ENCODE measurements at places on chromosomes 2 and 18.

DNA sequence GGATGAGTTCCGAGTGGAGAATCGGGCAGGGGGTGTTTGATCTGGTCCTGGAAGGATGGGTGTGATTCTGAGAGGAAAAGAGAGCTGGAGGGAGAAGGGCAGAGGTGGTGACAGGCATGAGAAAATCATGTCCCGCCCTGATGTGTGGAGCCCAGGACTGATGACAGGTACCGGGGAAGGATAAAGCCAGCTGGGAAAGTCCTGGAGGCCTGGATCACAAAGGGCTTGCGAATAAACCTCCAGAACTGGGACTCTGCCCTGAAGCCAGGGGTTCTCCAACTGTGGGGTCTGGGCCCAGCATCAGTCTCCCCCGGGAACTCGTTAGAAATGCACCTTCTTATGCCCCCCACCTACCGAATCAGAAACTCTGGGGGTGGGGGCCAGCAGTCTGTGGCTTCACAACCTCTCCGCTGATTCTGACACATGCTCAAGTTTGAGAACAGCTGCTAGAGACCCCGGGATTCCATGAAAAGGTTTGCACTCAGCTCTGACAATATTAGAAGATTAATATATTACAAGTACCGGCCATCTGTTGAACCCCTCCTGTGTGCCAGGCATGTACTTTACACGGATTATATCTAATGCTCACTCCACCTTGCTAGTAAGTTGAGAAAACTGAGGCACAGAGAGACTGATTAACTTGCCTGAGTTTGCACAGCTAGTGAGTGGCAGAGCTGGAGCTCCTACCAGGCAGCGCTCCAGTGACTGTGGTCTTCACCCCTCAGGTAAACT is 8.0 kb downstream of the TNFRSF11A start:
- DNase-seq, result no peak

DNA sequence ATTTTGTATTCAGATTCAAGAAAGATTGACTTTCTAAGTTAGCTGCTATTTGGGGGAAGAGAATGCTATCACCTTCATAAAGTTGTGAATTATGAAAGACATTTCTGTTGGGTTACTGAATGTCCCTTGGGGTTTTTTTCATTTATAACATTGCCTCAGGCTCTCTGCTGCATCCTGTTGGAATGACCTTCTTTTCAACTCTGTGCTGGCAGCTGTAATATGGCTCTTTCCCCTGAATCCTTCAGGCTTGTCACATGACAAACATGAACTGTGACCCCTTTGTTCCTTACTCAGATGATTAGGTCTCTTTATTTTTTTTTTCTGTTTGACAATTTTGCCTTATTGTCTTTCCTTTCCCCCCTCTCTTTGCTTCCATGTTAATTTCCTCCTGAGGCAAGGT is 159.8 kb downstream of the TAF4B start:
- no peak for DNase-seq

- no peak for DNase-seq
These were observed 57.9 kb upstream of the FRZB start for GRCh38 chr2:182924306-182924705.

DNA sequence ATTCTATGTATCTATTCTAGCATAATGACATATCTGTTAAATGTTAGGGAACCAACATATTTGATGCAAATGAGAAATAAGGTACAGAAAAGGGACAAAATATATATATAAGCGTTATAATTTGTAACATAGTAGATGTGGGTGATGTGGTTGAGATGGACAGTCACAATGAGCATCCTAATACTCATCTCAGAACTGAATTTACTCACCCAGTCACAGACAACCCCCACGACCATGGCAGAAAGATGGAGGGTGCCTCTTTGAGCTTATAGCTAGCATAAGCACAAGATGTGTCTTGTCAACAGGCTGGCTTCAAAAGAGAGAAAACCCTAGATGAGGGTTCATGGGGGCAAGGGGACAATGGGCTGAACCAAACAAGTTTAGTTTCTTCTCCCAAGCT is 9.1 kb upstream of the DSG3 start:
- DNase-seq, result no peak

- DNase-seq, result no peak
These were observed 11.5 kb downstream of the GCC2 start for GRCh38 chr2:108460345-108461037.

GRCh38 chr18:76351961-76352581 is 143.0 kb downstream of the ZNF516 start:
- peak; percentile 92 for DNase-seq

DNA sequence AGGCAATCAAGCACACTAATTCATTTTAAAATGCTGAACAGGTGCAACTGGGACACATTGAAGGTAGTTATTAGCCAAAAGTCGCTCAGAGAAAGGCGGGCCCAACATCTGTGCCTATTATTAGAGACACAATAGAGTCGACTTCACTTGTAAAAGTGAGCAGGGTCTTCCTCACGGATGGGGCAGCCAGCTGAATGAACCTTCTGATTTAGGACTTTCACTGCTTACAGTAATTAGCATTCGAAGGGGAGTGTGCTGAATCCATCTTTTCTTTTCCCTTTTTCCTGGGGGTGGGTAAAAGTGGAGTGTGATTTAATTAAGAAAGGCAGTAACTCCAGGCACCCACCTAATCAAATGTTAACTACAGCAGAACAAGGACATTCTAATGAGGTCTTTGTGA is 677.7 kb downstream of the DCDC2C start:
- DNase-seq, result no peak

GRCh38 chr18:14025306-14025940 is 106.8 kb downstream of the ZNF519 start:
- no peak for DNase-seq

DNA sequence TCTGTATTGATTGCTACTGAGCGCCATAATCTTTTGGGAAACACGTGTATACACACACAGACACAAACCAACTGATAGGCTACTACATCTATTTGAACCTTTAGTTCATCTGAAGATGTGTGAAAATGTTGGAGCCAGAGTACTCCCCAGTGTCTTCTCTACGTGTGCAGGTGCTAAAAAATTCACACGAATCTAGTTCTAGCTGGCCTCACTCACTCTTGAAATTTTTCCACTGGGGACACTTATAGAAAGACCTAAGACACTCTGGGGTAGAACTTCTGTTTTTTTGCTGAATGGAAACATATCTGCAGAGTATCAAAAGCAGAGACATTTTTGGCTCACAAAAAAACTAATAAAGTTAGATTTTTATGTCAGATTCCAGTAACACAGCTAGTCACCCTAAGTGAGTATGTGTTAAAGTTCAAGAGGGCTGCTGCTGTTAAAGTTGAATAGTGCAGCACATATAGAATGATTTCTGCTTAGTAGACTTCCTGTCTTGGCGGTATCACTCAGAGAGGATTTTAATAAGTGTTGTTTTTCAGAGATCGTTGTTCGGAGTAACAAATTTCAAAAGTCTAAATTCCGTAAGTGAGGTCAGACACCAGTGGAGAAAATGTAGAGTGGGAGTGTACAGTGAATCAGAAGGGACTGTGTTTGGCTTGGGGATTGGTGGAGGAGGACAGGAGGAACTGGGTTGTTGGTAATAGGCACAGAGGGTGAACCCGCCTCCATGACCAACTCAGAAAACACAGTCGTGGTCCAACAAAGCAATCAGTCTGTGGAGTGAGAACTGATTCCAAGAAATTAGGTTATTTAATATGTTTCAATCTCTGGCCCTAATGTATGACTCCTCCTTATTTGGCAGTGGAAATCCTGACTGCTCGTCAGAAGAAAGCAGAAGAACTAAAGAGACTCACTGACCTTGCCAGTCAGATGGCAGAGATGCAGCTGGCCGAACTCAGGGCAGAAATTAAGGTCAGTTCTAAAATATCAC is 43.1 kb downstream of the KCTD18 start:
- no peak for DNase-seq

DNA sequence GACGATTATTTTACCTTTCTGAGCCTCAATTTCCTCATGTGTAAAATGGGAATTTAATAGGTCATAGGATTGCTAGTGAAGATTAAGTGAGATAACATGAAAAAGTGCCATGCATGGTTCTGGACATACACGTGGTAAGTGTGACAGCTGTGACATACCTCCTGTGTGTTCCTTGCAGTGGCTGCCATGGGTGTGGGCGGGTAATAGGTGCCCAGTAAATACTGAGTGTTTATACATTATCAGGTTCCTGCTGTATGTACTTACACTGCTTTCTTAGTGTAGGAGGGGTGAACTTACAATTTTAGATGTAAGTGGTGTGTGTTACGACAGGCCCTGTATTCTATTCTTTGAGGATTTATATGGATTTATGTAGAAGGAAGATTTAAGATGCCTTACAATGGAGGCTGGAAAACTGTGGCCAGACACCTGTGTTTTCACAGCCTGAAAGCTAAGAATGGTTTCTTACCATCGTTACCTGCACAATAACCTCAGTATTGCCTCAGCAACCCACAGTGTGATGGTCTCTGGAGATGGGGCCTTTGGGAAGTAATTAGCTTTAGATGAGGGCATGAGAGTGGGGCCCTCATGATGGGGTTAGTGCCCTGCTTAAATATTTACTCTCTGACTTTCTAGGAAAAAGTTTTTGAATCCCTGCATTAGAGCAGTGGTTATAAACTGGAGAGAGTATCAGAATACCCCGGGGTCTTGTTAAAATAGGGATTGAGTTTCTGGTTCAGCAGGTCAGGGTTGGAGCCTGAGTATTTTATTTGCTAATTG is 78.1 kb downstream of the ASAP2 start:
- no peak for DNase-seq

DNA sequence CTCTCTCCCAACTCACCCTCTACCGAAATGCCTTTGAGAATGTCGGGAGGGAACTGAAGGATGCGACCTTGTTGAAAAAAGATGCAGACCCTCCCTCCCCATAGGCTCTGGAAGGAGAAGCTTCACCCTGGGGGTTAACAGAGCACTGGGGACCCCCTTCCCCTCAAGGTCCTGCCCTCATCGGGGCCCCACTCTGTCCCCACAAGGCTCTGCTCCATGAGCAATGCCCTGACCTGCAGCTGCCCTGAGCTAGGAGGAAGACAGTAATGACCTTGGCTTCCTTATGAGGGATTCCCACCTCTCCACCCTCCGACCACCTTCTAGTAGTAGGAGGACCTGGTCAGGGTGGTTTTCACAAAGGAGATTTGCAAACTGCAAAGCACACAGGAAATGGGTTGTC is 44.4 kb upstream of the HPCAL1 start:
- no peak for DNase-seq

- no peak for DNase-seq
These were observed 6.5 kb upstream of the MTERF4 start for GRCh38 chr2:241108271-241109209.

DNA sequence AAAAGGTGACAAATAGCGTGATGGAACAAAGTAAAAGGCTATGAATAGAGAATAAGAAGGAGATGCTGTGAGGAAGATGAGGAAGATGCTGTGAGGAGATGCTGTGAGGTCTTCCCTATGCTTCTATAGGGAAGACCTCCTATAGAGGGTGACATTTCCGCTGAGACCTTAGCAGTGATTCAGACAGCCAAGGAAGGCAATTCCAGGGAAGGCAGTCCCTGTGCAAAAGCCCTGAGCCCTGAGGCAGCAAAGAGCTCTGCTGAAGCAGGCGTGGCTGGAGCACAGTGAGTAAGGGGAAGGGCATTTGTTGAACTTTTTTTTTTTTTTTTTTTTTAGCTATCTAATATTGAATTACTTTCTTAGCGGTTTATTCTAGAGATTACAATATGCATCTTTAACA is 142.7 kb upstream of the FOSL2 start:
- DNase-seq, result no peak

- peak; percentile 36 for DNase-seq
These were observed 1.2 kb downstream of the STK17B start for GRCh38 chr2:196170213-196170605.

DNA sequence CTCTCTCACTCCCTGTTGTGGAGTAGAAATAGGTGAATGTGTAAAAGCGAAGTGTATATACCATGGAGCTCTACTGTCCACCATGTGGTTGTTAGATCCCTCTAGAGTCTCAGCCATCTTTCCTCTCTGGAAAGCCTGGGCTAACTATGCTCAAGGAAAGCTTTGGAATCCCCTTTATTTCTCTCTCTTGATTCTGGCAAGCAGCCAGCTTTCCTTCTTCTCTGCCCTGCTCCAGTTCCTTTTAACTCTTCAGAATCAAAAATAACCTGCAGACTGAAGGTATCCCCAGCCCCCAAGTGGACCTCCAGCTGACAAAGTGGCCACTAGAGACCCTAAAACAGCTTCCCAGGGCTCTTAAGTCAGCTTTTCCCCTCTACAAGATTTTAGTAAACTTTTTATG is 381.9 kb downstream of the PLCL1 start:
- no peak for DNase-seq

- DNase-seq, result no peak
These were observed 268.2 kb upstream of the ID2 start for GRCh38 chr2:8413589-8414135.

All from SK-N-SH (cell line).